Mesenteric fat pad (tissue), 1 donor: ENCODE measurements at places on chromosomes 16 and 17. TPM values are rescaled to one million over a fixed set of nuclear protein-coding genes. Genes with fewer than 3 reads are reported as not detected.

The PABPN1L gene
- total RNA-seq = not detected

- DNase-seq = no peak
These were observed 34.5 kb downstream of the ZDHHC7 start for GRCh38 chr16:84976644-84977400.

DNA sequence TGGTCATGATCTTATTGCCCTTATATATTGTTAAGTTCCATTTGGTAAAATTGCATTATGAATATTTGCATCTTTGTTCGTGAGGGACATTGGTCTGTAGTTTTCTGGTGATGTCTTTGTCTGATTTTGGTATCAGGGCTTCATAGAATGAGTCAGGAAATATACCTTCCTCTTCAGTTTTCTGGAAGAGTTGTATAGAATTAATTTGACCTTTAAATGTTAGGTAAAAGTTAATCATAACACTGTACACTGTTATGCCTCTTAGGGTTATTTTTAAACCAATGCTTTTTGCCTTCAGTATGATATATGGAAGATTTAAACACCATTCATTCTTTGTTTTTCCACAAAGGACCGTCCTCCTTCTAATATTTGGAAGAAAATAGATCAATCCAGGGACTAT, 180.0 kb downstream of the CHD9 start:
- no peak for DNase-seq

GRCh38 chr17:70074236-70074830, 692 bp upstream of the KCNJ16 start:
- no peak for DNase-seq

The C17orf50 gene
- total RNA-seq = not detected

GRCh38 chr17:35617505-35617904, 30.4 kb downstream of the AP2B1 start:
- no peak for DNase-seq

The ARHGDIG gene
- 8.6 TPM for total RNA-seq

DNA sequence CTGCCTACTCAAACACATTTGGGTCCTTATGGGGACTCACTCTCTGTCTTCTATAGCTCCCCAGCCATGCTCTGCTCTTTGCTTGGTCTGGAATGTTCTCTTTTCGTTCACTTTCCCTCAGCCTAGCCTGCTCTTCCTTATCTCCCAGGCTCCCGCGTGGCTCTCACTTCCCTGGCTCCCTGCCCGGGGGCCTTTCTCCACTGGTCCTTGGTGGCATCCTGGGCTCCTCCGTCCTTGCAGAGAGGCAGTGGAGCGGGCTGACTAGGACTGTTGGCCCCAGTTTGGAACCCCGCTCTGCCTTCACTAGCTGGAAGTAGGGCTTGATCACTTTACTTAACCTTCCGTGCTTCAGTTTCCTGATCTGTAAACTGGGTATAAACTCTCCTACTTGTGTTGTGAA, 31.2 kb downstream of the SHISA6 start:
- no peak for DNase-seq

The CSH1 gene
- not detected for total RNA-seq

The CEMP1 gene
- total RNA-seq = not detected

The RNF222 gene
- not detected for total RNA-seq

DNA sequence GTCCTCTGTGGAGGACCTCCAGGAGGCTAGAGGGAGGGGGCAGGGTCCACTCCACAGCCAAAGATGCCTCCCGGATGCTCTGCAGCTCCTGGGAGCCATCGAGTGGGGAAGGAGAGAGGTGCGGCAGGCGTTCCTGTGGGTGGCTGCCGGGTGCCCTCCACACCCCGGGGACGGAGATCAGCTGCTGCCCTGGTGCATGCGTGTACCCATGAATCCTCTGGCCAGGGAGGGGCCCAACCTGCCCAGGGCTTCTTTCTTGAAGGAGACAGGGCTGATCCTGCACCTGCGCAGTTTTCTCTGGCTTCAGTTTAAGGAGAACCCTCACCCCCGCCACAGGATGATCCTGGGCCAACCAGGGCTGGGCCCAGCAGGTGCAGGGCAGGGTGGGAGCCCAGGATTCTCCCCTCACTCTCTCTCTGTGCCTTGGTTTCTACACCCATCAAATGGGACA, 33.5 kb upstream of the DOC2B start:
- no peak for DNase-seq

DNA sequence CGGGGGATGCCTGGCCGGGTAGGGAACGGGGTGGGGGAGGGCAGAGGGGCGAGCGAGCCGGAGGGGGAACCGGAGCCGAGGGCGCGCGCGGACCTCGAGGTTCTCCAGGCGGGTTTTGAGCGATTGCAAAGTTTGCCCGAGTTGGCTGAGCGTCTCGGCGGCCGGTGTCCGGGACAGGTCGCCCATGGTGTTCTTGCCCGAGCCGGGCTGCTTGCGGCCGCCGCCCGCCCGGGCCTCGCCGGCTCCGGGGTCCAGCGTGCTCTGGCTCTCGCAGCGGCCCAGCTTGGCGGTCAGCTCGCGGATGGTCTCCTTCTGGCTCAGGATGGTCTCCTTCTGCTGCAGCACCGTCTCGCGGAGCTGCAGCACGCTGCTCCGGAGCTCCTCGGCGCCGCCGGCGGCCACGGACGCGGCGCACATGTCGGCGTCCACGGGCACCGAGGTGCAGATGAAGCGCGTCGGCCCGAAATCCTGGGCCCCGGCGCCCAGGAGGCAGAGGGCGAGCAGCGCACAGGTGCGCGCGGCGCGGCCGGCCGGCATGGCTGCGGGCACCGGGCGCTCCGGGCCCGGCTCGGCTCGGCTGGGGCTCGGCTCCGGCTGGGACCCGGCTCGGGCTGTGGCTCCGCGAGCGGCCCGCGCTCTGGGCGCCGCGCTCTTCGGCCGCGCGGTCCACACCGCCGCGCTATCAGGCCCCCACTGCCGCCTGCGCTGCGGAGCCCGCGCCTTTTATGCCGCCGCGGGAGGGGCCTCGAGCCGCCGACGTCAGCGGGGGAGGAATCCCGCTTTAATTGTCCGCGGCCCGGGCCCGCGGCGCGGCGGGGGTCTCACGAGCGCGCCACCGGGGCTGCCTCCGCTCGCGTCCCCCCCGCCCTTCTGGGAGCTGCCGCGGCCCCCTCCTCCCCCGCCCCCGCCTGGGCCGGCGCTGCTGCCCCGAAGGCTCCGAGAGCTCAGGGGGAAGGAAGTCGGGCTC, at the start of gene NPTX1:
Gene NPTX1 (minus strand): TSS at position 698 of the 967 bp plus-strand sequence. CDS start 161 bp downstream, at position 537.
- no peak for DNase-seq

The MKS1 gene
- 9.6 TPM for total RNA-seq

GRCh38 chr17:49965524-49965909, 3.5 kb upstream of the DLX4 start:
- DNase-seq = no peak

DNA sequence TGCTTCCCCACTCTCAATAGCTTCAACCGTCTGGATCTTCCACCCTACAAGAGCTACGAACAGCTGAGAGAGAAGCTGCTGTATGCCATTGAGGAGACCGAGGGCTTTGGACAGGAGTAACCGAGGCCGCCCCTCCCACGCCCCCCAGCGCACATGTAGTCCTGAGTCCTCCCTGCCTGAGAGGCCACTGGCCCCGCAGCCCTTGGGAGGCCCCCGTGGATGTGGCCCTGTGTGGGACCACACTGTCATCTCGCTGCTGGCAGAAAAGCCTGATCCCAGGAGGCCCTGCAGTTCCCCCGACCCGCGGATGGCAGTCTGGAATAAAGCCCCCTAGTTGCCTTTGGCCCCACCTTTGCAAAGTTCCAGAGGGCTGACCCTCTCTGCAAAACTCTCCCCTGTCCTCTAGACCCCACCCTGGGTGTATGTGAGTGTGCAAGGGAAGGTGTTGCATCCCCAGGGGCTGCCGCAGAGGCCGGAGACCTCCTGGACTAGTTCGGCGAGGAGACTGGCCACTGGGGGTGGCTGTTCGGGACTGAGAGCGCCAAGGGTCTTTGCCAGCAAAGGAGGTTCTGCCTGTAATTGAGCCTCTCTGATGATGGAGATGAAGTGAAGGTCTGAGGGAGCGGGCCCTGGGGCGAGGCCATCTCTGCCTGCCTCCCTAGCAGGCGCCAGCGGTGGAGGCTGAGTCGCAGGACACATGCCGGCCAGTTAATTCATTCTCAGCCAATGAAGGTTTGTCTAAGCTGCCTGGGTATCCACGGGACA, 11.1 kb upstream of the CLEC18A start:
- DNase-seq = peak; percentile 81

- no peak for DNase-seq
These were observed 67.1 kb downstream of the SSH2 start for GRCh38 chr17:29862951-29863350.

DNA sequence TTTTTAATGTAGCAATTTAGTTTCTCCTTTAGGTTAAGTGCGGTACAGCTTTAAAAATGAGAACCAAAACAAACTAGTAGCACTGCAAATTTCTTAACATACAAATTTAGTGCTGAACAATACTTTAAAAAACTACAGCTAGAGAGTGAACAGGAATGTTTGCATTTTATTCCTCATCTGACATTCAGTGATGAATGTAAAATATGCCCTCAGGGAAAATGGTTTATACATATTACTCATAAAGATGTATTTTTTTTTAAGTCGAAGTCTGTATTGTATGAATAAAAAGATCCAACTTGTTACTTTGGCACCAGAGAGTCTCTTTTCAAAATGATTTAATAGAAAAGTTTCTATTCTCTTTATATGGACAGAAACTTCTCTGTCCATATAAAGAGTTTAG, 96.8 kb downstream of the BRIP1 start:
- no peak for DNase-seq

DNA sequence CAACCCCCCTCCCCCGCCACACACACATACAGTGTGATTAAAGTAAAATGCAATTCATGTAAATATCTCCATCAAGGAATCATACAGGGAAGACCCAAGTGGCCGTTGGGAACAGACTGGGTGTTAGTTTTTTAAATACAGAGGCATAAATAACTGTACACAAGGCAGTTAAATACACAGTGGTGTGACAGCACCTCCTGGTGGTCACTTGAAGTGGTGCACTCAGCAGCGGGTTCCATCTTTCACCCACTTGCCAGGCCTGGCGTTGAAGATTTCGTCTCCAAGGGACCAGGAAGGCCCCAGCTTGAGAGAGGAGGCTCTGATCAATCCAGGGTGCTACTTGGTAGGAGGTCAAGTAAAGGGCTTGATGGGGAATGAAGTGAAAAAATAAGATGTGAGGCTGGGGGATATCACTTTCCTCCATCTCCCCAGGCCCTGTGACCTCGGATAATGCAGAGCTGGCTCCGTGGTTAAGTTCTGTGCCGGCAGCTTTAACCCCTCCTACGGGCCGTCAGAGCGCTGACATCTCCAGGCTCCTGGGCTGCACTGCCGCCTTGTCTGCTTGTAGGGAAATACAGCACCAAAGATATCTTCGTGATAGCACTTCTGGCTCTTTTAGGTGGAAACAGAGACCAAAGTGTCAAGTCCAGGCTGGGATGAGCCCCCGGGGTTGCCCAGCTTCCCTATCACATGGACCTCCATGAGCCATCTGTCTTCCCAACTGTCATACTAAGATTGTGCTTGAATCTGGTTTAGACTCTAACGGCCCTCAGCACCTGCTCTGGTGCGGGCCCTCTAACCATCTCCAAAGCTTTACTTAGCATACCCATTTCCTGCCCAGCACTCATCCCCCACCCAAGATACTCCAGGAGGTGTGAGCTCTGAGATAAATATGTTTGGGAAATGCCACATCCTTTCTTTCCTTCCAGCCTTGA, 20.7 kb downstream of the LGALS9 start:
- DNase-seq = no peak

The NHERF1 gene
- total RNA-seq = 13.9 TPM

DNA sequence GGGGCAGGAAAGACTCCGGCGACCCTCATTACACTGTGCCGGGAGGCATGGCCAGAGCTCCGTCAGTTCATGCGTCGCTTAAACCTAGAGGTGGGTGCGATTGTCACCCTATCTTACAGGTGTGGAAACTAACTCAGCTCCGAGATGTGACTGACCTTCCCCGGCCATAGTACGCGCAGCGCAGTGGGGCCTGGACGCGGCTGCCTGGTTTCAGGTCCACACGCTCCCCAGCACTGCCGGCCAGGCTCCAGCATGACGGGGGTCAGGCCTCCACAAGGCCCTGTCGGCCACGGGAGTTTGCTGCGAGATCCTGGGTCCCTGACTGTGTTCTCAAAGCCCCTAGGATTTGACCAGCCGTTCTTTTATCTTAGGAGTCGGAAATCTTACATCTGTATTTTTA, 34.4 kb downstream of the JPH3 start:
- no peak for DNase-seq

DNA sequence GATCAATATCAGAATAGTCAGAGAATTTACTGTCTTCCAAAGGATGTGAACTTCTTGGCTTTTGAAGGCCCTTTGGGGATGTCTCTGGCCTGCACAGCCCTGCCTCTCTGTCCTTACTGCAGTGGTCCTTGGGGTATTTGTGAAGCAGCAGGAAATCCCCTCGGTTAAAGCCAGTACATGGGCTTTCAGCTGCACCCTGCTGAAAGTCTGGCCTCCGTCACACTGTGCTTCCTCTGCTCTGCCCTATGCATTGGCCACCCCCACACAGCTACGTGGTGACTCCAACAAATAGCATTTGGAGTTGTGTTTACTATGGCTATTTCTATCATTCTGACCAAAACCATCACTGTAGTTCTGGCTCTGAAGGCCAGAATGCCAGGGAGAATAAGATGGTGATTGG, 21.2 kb downstream of the SYCE1L start:
- no peak for DNase-seq

The GAS7 gene
- 81.5 TPM for total RNA-seq

The PIMREG gene
- total RNA-seq = not detected

The ENDOV gene
- total RNA-seq = 10.5 TPM

GRCh38 chr16:80682421-80683070, 121.9 kb downstream of the CDYL2 start:
- DNase-seq = no peak

DNA sequence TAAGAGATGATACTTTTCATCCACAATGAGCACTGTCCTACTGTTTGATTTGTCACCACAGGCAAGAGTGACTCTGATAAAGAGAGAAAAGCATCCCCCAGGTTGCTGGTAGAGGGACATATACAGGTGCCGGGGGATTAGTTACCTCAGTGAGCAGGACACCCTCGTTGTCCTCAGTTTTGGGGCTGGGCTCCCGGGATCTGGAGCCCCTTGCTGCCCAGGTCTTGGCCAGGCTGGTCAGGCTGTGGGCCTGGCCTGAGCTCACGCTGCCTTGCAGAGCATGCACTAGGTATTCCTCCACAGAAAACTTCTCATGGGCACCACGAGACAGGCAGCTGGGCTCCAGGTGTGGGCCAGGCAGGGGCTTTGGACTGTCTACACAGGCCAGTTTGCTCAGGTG, 24.4 kb upstream of the SPATA32 start:
- DNase-seq = no peak

- no peak for DNase-seq
These were observed 28.5 kb downstream of the SRCIN1 start for GRCh38 chr17:38577244-38577643.

The NOS2 gene
- total RNA-seq = 0.13 TPM

The SLFN14 gene
- total RNA-seq = not detected

DNA sequence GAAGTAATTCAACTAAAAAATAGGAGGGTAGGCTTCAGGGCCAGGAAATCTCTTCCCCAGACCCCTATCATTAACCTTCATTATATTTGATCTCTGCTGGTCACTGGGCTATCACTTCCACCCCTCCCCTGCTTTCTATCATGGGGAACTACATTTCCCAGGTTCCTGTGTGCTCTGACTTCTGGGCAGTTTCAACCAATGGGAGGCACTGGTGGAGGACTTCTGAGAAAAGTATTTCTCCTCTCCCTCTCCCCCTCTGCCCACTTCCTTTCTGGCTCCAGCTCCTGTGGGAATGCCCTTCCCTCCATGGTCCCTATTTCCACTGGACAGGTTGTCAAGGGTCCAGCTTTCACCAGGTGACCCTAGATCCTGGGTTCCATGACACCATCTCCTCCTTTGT, 364.4 kb downstream of the C16orf95 start:
- no peak for DNase-seq

GRCh38 chr17:60577147-60577915, 22.7 kb upstream of the PPM1D start:
- no peak for DNase-seq
